ENCODE measurements at places on chromosomes 5 and 9.

GRCh38 chr9:13140843-13141592 lies 138.5 kb downstream of the MPDZ start:
- no peak for DNase-seq

GRCh38 chr5:157497875-157498611 lies 38.0 kb downstream of the NIPAL4 start:
- no peak for DNase-seq

DNA sequence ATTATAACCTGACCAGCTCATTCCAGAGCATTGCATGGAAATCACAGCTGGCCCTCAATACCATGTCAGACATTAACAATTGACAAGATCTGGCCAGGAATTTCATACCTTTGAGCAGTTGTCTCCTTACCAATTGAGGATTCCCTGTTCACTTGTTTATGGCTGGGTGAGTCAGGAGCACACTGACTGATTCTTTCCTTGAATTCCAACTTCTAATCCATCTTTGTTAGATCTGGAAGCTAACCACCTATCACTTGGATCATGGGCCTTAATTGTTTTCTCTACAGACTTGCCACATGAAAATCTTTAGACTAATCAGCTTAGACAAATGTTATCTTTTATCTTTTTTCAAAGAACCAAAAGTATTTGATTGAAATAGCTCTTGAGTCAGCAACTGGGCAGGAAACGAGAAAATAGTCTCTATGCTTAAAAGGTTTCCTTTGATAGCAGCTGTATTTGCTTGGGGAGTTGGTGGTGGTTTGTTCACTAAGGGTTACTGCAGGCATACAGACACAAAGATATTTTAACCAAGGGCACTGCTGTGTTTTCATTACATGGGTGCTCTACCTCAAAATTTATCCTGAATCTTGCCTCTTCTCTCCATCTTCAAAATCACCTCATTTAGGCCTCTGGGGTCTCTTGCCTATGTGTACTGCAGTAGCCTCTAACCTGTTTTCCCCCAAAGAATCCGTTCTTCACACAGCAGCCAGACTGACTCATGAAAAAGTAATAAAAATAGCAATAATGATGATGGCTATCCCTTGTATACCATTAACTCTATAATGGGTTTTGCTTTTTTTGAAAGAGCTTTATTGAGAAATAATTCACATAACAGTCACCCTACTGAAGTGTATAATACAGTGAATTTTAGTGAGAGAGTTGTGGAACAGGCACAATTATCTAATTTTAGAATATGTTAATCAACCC lies 197.0 kb upstream of the NMUR2 start:
- DNase-seq, result no peak

- DNase-seq, result no peak
Measured at GRCh38 chr9:34771007-34771406, 61.1 kb upstream of the CCL21 start.

DNA sequence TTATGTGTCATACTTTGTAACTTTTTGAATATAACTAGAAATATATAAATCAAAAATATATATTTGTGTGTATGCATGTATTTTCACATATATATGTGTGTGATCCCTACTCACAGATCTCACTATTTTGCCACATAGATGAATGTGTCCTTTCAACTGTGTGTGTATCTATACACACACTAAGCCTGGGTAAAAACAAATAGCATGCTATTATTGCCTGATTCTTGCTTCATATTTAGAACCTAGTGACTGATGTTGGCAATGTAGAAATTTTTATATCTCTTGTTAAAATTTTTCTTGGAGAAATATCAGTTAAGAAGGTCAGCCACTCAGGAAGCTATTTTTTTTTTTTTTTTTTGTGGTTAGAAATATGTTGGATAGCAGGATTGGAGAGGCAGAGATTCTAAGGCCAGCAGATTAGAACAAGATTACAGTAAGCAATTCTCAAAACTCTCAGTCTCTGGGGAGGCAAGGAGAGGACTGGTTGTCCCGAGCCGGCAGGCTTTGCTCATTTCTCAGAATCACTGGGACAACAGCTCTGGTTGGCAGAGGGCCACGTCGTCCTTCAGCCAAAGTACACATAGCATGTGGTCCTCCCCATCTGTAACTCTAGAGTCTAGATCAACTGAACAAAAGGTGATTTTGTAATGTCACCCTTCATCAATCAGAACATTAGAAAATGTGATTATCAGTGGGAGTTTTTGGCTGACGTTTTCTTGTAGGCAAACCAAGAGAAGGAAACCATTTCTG lies 19.7 kb downstream of the C6 start:
- peak; percentile 15 for DNase-seq

DNA sequence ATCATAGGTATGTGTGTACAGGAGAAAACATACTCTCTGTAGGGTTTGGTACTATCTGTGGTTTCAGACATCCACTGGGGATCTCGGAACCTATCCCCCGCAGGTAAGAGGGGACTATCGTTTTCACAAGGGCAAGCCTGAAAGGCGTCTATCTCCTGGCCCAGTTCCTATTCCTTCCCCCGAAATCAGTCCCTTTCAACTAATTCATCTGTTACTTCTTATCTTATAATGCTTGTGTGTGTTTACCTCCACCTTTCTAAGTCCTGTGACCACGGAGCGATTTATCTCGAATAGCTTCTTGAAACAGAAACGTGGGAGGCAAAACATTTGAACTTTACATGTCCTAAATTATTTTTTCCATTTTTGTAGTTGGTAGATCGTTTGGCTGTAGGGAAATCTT lies 11.4 kb downstream of the ABO start:
- no peak for DNase-seq

GRCh38 chr5:129767927-129768380 lies 20.1 kb downstream of the MINAR2 start:
- DNase-seq, result peak; percentile 39

DNA sequence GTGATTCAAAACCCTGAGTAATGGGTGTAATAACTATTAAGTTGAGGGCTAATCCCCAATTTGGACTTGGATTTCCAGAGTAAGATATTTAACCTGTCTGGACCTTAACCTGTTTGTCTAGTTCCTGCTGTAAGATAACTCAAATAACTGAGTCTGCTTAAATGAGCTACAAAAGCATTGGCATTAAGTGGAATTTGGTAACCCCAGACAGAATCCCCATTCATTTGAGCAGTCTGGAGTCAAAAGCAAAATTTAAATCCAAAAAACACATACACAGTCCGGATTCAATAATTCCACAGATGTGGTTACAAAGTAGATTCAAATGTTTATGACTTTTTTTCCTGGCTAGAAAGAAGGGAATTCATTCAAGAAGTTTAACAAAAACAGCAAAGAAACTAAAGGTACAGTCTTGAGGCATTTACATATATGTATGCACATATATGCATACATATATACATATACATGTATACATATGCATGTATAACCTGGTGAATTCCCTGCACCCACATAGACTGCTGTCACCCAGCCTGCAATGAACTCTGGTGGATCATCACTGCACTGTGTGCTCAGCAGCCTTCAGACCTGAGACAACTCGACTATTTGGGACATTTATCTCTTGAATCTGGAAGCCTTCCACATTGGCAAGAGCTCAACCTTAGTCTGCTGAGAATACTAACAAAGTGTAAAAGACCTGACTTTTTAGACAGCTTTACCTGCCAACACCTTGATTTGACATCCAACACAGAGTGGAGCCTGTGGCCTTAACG lies 205.4 kb downstream of the LURAP1L start:
- DNase-seq, result no peak

DNA sequence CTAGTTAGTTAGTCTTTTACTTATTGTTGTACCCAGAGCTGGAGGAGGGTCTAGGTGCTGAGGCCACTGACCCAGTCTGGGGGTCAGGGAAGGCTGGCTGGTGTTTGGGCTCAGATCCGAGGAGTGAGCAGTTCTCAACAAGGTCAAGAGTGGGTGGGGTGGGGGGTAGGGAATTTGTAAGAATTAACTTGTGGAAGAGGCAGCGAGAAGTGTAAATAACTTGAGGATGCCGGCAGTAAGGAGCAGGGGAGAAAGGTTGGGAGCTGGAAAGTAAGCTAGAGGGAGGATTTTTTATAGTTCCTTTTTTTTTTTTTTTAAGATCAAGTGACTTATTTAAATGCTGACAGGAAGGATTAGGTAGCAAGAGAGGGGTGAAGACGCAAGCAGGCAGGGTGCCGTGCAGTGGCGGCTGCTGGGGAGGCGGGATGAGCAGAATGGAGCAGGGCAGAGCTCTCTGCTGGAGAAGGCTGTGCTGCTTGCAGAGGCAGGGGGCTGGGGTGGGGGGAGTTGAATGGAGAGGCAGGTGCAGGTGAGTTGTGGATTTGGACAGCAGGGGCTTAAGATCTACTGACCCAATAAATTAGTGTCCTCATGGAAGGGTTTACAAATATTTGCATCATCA lies 35.3 kb upstream of the SMIM32 start:
- no peak for DNase-seq

- peak; percentile 53 for DNase-seq
Measured at GRCh38 chr9:133460405-133461175, 812 bp downstream of the CACFD1 start.

DNA sequence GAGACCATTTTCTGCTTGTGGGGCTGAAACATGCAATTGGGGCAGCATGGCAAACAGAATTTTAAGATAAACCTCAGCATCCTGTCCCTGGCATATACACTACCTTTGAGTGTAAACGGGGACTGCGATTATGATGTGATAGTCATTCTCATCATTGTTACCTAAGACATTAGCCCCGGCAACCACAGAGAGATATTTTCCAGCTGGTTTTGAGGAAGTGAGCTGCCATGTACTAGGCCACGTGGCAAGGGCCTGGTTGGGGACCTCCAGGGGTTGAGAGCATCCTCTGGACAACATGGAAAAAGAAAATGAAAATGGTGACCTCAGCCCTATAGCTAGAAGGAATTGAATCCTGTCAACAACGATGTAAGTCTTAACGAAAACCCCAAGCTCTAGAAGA lies 623.6 kb upstream of the CDH18 start:
- DNase-seq, result no peak

DNA sequence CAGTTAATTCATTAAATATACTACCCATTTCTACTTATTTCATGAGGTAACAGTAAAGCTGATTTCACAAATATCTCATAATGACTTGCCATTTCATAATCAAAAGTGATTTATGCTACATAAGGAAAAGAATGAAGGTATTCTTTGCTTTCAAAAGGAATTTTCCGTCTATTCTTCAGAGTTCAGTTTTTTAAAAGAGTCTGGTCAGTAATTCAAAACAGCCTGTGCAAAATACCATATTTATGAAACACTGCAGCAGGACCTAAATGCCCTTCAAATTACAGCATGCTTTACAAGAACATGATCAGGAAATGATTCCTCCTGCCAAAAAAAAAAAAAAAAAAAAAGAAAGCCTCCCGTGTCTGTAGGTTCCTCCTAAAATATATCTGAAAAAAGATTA lies 154.7 kb downstream of the KIAA0825 start:
- no peak for DNase-seq

DNA sequence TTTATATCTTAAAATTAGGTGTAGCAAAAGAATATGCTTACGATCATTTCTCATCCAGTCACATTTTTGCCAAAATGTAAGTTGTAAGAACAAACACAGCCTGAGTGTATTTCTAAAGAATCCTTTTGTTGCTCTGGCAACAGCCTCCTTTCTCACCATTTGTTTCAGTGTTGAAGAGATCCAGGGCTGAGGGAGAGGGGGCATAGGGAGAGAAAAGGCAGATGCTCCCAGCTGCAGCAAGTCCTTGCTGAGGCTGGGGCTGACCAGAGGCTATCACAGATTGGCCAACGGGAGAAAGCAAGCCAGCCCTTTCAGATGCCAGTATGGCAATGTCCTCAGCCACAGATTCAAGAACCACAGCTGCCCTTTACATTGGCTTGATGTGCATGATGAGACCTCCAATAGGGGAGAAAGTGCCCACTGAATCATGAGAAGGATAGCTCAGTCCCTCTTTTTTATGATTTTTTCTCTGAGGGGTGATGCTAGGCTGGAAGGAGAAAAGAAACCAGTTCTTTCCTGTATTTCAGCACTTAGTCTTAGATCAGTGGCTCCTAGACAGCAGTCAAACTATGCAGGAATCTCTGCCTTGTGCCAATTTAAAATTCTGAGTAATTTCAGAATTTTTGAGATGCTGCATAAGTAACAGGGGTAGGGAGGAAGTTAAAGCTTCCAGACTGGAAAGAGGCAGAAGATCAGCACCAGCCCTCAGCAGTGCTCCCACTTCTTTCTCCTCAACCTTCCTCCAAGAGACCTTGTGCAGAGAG lies 142.1 kb downstream of the LHFPL2 start:
- no peak for DNase-seq

GRCh38 chr5:144369006-144369405 lies 198.3 kb downstream of the KCTD16 start:
- no peak for DNase-seq

DNA sequence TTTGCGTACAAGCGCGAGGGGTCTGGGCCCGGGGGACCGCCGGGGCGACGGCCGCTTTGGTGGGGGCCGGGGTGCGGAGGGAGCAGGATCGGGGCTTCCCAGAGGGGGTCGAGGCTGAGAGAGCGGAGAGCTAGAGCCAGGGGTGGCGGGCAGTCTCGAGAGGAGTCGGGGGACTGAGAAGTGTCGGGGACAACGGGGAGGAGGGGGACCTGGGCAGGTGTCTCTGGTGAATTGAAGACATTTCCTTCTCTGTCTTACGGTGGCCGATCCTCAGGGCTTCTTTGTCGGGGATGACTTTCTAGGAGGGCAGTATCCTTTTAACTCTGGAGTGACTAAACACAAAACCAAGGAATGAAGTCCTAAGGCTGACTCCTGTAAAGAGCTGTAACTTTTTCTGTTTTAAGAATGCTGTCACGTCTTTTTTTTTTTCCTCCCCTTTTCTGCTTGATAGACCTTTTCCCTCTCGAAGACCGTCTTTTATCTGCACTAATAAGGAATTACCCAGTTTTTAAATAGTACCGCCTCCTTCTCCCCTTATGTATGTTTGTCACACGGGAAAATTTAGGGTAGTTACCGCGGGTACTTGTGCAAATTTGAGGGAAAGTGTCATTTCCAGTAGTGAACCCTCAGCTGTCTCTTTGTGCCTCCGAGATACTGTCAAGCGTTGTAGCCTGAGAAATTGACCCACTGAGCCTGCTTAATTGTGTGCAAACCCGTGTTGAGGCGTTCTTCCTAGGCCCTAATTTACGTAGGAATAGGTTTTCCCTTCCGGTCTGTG lies 822 bp downstream of the DENND4C start:
- DNase-seq, result no peak

- no peak for DNase-seq
Measured at GRCh38 chr9:6598249-6598725, 47.2 kb downstream of the GLDC start.

- DNase-seq, result no peak
Measured at GRCh38 chr9:133035669-133036068, 4.9 kb downstream of the GTF3C5 start.

- no peak for DNase-seq
Measured at GRCh38 chr5:76250463-76250862, 152.6 kb upstream of the IQGAP2 start.

DNA sequence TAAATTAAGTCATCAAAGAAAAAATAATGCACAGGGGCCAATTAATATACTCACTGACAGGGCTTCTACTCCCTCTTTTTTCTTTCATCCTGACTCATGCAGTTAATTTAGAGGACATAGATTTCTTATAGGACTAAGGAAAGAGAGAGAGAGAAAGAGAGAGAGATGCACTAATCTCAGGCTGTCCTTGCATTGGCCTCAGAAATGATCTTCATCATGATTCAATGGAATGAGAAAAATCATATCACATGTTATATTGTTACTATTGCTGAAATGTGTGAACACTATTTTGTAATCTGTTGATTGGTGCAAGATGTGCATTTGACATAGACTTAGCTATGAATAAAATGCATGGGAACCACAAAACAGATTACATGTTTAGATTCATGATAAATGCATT lies 608.3 kb upstream of the NUDT12 start:
- DNase-seq, result no peak

- DNase-seq, result no peak
Measured at GRCh38 chr5:179906795-179907555, 722 bp downstream of the TBC1D9B start.

- DNase-seq, result no peak
Measured at GRCh38 chr5:135955525-135955924, 742 bp upstream of the LECT2 start.
